LoVo (cell line): ENCODE measurements at places on chromosomes 7 and 10.

- no peak for DNase-seq
Measured at GRCh38 chr10:132404169-132404880, 7.3 kb downstream of the PWWP2B start.

DNA sequence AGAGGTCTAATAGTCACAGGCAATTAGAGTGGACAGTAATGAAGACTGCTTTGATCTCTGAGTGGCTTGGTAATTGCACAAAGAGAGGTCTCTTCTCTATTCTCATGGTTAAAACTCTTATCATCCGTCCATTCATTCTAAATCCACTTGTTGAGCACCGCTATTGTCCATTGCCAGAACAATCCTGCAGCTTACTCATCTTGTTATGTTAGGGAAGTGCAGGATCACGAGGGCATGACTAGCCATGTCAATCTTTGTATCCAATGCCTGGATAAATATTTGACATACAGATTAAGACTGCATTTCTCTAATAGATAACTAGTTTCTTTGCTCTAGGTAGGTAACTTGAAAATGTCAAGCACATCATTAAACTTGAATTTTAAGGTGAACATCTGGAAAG lies 14.9 kb downstream of the SFTPD start:
- DNase-seq, result no peak

DNA sequence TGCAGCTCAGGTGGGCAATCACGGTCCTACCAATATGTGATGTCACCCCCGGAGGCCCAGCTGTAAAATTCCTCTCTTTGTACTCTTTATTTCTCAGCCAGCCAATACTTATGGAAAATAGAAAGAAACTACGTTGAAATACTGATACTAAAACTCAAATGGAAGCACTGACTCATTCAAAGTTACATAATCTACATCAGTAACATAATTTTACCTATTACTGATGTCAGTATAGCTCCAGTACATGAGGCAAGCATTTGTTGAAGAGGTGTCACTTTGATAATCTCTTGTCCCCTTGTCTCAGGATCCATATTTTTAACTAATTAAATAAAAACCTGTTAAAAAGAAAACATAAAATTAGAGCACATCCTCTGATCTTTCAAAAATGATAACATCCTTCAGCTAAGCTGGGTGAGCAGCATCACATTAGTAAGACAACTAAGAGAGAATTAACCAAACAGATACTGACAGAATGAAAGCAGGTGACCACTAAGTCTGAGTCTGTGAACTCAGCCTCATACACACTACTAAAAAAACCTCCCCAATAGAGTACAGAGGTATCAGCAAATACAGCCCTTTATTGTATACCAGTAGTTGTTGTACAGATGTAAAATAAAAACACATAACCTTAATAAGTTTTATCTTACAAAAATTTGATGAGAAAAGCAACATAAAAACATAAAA lies 17.6 kb downstream of the SLC25A40 start:
- no peak for DNase-seq

- no peak for DNase-seq
Measured at GRCh38 chr7:122046402-122046801, 97.6 kb downstream of the AASS start.

DNA sequence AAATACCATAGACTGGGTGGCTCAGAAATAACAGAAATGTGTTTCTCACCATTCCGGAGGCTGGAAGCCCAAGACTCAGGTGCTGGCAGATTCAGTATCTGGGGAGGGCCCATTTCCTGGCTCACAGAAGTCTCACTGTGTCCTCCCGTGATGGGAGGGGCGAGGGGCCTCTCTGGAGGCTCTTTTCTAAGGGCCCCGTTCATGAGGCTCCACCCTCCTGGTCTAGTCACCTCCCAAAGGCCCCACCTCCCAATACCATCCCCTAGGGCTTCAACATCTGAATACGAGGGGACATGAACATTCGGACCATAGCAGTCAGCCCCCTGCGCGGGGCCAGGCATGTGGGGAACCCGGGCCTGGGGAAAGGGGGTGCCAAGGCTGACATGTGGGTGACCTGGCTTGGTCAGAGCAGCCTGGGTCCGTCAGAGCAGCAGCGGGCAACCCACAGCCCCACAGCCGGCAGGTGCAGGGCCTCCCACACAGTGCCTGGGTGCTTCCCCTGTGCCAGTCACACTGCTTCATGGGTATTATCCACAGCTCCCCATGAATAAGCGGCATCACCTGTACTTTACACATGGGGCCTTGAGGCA lies 13.3 kb upstream of the CNPY1 start:
- DNase-seq, result no peak

GRCh38 chr10:48418189-48418788 lies 111.8 kb downstream of the MAPK8 start:
- DNase-seq, result no peak

DNA sequence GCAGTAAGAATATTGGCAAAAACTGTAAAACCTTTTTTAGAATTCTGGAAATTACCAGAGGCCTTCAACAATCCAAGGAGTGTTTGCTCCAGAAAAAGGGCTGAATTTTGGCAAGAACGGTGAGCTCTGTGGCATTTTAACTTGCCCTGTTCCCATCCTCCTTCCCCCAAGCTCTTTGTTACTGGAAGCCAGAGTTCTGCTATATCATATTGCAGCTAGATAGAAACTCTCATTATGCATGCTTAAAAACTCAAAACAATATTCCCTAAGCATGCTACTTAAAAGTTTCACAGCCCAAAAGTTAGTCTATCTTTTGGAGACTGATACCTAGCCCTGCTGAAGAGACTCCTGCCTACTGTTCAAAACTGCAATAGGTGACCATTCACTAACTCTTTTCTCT lies 70.6 kb upstream of the GPR37 start:
- no peak for DNase-seq

DNA sequence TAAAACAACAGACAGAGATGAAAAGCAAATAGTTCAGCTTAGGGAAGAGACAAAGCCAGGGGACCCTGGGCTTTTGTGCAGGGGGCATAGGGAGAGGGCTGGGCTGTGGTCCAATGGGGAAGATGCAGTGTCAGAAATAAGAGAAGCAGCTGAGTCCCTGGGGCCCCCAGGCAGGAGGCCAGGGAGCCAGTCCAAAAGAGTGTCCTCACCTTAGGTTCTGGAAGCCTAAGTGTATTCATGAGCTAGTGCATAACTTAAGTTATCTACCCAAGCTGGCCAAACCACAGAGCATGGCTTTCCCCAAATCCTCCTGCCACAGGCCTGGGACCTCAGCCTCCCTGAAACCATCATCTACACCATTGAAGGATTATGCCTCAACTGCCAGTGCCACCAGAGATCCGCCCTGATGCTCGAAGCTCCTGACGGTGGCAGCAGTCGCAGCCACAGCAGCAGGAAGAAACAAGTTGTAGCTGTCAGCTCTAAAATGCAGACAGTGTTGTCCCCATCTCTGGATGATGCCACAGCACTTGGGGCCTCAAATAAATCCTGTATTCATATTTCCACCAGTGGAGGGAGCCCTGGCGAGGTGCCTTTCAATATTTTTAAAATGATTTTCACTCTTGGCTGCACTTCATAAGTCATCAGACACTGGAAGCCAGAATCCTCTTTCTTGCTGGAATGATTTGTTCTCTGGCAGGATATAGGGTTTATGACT lies 574.6 kb downstream of the GRID1 start:
- no peak for DNase-seq

DNA sequence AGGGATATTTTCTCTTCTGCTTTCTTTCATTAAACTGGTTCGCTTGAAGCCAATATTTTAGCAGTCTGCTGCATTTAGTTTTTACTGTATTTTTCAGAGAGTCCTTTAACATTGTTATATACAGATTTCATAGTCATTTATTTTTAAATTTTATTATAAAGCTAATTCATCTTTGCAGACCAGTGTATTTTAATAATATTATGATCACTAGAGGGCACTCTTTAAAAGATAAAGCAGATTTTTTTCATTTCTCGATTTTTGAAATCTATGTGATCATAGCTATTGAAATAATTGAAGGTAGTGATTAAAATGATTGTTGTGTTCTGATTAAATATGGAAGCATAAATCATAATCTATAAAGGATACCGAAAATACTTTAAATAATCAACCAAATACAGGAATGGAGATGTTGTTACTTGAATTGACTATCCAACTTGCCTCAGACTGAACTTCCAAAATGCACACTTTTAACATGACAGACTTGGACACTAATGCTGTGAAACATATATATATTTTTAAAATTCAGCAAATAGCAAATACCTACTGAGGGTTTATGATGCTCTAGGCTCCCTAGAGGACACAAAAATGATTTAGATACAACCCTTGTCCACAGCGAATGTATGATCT lies 35.2 kb downstream of the ST7 start:
- no peak for DNase-seq

DNA sequence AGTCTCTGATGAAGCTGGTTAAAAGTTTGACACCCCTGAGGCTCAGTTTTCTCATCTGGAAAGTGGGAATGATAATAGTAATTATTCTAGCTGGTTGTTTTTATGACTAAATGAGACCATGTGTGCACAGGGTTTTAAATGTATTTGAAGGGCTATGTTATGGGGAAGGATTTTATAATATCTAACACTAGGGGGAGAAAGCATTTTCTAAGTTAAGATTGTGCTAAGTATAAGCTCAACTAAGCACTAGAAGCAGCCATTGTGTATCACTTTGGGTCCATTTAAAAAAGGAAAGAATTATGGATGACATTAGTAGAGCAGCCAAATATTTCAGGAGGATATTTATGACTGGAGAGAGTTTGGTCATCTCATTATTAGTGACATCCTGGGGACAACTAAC lies 49.5 kb upstream of the CREB5 start:
- DNase-seq, result no peak

- DNase-seq, result no peak
Measured at GRCh38 chr10:110811791-110812581, 59.7 kb upstream of the PDCD4 start.

DNA sequence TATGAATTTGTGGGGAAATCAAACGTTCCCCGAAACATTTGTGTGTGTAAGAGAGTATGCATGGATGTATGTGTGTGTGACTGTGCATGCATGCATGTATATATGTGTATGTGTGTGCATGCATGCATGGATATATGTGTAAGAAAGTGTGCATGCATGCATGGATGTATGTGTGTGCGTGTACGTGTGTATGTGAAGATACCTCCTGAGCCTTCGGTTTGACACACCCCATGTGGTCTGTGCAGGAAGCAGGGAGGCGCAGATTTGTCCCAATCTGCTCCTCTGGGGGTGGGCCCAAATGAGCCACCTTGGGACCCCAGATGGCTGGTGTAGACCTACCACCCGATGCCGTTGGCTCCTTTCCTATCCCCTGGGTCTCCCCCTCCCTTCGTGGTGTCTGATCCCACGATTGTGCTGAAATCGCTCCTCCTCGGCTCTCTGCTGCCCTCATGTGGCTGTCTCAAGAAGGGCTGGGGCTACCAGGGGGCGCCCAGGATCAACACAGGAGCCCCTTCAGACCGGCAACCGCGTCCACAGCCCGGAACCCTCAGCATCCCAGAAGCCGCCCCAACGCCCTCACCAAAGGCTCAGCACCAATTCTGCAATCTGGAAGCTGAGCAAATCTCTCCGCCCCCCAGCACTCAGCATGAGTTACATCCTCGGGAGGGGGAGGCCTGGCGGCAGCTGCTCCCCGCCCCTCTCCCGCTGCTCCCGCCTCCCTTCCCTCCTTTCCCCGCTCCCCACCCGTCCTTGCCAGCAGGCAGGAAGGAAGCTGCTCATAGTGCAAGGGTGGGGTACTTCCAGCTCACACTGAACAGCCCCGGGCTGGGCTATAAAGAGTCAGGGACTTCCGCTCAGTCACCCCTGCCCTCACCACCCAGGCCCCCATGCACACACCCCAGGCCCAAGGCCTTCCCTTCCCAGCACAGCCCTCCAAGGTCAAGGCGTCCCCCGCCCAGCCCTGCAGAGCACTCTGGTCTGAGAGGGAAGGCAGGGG lies 2.3 kb upstream of the NOS3 start:
- DNase-seq, result no peak
